GM13977 (cell line): ENCODE measurements at places on chromosomes 7 and 10.

GRCh38 chr10:35324196-35324595 lies 12.1 kb upstream of the CCNY start:
- no peak for DNase-seq

DNA sequence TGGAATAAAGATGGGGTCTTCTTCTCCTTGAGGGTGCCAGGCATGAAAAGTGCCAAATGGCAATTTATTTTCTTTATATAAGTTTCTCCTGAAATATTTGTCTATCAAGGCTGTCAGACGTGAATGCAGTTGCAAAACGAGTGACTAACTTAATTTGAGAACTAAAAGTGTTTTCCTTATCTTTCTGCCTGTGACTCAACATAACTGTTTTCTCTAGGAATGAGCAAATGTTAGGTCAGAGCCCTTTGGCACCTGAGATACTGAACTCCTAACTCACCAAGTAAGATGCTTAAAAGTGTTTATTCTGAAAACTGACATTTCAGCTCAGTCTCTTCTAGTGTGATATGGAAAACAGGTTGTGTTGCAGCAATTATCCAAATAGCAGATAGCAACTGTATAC lies 197.0 kb downstream of the STK31 start:
- no peak for DNase-seq

DNA sequence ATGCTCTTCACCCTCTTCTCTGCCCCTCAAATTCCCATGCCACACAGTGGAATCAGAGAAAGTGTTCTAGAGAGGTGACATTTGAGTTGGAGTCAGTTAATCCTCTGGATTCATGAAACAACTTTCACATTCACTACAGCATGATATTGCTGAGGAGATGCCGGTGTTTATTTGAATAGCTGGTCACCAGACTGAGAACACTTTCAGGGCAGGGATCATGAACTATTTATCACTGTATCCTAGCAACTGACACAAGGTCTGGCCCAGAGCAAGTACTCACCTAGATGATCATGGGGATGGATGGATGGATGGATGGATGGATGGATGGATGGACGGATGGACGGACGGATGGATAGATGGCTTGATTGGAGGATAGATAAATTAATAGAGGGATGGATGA lies 116.7 kb upstream of the ZMIZ1 start:
- no peak for DNase-seq

GRCh38 chr7:14507617-14508016 lies 394.9 kb downstream of the DGKB start:
- DNase-seq = no peak

DNA sequence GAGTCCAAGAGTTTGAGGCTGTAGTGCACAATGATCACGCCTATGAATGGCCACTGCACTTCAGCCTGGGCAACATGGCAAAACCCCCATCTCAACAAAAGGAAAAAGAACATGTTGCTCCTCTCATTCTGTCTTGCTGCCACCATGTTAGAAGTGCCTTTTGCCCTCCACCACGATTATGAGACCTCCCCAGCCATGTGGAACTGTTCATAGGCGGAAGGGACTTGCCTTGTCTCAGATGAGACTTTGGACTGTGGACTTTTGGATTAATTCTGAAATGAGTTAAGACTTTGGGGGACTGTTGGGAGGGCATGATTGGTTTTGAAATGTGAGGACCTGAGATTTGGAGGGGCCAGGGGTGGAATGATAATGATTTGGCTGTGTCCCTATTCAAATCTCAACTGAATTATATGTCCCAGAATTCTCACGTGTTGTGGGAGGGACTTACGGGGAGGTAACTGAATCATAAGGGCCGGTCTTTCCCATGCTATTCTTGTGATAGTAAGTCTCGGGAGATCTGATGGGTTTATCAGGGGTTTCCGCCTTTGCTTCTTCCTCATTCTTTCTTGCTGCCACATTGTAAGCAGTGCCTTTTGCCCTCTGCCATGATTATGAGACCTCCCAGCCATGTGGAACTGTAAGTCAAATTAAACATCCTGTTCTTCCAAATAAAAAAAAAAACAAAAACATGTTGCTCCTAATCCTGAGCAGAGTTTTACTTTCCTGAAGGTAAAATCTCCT lies 22.3 kb downstream of the DLG5 start:
- no peak for DNase-seq

GRCh38 chr7:82131215-82131614 lies 312.4 kb downstream of the CACNA2D1 start:
- DNase-seq = no peak

DNA sequence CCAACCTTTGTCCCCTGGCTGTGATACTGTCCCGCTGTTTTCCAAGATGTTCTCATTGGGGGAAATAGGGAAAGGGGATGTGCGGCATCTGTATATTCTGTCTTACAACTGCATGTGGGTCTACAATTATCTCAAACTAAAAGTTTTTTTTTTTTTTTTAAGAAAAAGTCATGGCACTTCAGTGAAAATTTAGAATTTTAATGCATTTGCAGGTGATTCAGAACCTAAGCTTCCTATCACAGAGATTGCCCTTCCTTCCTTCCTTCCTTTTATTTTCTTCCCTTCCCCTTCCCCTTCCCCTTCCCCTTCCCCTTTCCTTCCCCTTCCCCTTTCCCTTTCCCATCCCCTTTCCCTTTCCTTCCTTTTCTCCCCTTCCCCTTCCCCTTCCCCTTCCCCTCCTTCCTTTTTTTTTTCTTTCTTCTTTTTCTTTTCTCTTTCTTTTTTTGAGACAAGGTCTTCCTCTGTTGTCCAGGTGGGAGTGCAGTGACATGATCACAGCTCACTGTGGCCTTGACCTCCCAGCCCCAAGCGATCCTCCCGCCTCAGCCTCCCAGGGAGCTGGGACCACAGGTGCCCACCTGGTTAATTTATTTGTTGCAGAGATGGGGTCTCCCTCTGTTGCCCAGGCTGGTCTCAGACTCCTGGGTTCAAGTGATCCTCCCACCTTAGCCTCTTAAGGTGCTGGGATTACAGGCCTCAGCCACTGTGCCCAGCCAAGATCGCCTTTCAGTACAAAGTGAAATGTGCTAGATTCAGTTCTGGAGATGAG lies 32.0 kb downstream of the JAKMIP3 start:
- no peak for DNase-seq

GRCh38 chr10:130721971-130722370 lies 585.8 kb downstream of the GLRX3 start:
- DNase-seq = no peak

DNA sequence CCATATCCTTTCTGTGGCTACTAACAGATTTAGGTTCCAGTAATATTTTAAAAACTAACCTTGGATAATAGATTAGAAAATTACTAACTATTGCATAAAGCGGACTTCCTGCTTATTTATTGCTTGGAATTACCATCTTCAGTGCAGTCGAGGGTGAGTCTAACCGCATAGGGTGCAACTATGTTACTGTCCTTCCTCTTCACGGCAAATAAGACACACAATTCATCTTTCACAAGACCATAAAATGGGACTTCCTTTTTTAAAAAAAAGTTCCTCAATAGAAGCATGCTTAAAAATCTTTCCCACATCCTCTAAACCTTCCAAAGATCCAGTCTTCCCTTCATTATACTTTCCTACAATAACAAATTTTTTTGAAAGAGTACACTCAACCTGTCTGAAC lies 2.1 kb downstream of the SLC25A40 start:
- DNase-seq = peak; percentile 17

DNA sequence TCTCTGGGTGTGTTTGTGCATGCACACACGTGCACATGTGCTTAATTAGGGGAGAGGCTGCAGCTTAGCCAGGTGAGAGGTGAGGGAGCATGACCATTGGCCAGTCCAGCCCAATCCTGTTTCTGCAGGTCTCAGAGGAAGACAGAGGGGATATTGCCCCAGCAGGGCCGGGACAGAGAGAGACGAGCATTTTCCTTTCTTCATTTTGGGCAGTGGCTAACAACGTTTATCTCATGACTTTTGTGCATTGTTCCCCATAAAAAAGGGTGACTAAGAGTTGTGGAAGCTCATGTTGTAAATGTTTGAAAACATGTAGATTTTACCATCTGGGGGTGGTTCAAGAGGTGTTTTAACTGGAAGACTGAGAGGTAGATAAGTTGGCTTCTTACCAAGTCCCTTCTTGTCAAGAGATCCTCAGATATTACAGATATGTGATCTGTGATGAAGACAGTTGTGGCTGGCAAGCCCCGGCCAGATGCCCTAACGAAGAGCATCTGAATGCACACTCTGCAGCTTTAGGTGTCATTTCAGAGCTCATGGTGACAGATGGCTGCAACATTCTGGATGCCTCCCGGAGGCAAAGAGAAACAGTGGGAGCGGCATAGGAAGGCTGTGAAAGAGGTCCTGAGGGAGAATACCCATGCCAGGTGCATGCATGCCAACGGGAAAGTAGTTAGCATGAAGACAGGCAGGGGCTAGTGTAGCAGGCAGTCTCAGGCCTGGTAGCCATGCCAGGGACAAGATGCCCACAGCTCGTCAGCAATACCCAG lies 16.7 kb upstream of the DMBT1 start:
- DNase-seq = no peak

GRCh38 chr10:99372546-99373271 lies 43.6 kb downstream of the CNNM1 start:
- DNase-seq = no peak

- no peak for DNase-seq
Observed at GRCh38 chr7:86773309-86773708, 129.6 kb downstream of the GRM3 start.

DNA sequence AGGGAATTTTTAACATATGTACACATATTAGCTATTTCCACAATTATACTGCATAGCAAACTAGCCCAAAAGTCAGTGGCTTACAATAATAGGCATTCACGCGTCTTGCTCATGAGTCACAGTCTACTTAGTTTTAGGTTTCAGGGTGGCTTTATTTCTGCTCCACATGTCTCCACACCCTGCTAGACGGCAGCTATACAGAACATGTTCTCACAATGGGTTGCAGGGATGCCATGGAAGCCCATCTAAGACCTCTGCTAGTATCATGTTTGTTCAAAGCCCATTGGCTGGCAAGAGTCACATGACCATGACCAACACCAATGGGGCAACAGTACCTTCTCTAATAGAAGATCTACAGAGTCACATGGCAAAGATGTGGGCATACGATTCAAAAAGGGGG lies 96.3 kb upstream of the NEBL start:
- no peak for DNase-seq

- DNase-seq = no peak
Observed at GRCh38 chr10:129704225-129704624, 237.2 kb downstream of the MGMT start.

DNA sequence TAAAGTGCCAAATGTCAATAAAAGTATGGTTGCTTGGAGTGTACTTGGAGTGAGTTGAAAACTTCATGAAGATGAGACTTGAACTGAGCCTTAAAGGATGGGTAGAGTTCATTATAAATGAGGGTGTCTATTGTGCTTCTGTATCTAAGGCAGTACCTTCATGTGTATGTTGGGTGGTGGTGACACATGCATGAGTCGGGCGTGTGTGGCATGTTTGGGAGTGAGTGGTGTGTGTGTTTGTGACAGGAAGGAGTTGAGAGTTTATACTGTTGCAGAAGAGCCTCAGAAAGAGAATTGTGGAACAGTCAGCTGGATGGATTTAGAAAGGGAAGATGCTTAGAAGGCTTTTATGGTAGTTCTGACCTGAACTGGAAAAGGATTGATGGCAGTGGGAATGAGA lies 6.0 kb upstream of the ZRANB1 start:
- DNase-seq = no peak

DNA sequence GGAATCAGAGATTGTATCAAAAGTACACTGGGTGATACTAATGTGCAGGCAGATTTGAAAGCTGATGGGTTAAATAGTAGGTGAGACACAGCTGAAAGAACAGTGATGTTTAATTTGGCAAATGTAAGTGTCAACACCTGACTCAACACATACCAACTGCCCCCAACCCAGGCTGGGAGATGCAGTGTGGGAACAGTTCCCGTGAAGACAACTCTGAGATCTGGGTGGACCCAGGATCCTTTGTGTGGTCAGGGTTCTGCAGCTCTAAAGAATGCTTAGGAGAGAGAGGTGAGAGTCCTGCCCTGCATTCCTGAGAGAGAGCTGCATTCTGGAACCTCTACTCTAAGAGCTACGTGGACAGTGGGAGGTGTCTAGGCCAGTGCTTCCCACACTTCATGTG lies 479.7 kb downstream of the RPS24 start:
- DNase-seq = no peak

DNA sequence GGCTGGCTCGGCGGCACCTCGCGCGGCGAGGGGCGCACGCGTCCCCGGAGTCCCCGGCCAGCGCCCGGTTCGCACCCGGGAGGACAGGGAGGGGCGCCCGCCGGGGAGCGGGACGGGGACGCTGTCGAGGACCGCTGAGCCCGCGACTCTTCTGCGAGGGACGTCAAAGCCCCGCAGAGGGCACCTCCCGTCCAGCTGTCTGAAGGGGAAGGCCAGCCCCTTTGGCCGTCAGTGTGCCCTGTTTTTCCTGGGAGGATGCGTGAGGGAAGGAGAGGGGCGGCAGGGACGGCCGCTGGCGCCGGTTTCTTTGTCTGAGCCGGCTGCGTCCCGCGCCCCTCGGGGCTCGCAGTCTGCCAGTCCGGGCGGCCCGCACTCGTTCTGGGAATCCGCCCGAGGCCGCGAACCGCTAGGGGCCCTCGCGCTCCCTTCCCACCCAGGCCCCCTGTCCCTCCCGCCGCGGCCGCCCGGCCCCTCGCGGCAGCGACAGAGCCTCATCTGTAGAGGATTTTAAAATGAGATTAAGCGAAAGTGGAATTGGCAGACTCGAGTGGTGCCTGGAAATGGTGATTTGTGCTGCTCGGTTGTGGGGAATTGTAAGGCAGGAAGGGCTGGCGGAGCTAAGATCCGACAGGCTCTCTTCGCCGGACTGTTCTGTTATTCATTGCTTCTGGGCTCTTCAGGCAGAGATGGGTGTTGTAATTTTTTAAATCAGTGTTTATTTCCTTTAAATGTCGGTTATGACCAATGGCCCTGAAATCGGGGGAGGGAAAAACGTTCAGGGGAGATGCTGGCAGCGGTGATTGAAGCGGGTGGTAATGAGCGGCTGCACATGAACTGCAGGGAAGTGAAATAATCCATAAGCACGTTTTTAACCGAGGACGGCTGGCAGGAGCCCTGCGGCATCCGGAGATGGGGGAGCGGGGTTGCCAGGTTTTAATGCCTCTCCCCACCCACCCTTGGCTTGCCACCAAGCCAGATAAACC lies 618 bp upstream of the RELN start:
- peak; percentile 37 for DNase-seq

DNA sequence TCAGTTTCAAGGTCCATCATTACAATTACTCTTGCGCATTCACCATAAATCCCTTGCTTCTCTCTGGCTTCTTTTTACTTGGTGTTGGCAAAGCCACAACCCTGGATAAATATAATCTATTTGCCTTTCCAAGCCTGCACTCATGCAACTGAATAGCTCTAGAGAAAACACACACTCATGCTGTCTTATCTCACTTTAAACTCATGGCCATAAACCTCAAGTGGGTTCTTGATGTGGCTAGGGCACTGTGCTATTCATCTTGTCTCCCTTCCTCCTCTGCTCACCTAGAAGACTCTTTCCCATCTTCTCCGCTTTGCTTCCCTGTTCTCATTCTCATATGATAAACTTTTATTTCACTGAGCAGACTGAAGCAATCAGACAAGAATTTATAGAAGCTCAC lies 165.4 kb upstream of the MTPN start:
- DNase-seq = no peak
